Right atrium auricular region (tissue), 2 donors: ENCODE measurements at places on chromosomes 3 and 15. TPM values are rescaled to one million over a fixed set of nuclear protein-coding genes. Genes with fewer than 3 reads are reported as not detected.

Gene SIDT1
- 0.15 TPM for total RNA-seq

Gene SH3GL3
- total RNA-seq = 4.1 TPM

Gene LOXL1
- total RNA-seq = 59.0 TPM

Gene SEMA3B
- total RNA-seq = 15.4 TPM

Gene SMCO1
- 3.6 TPM for total RNA-seq

Gene OXTR
- 0.47 TPM for total RNA-seq

Gene INTS14
- total RNA-seq = 19.7 TPM

Gene CYP8B1
- not detected for total RNA-seq
